H4 (cell line): ENCODE measurements at places on chromosomes 2 and 18. TPM values are rescaled to one million over a fixed set of nuclear protein-coding genes. Genes with fewer than 3 reads are reported as not detected.

Gene ZRANB3
- total RNA-seq, result 13.2 and 13.6 TPM in 2 replicates

Gene ACMSD
- not detected in 2 replicates for total RNA-seq

DNA sequence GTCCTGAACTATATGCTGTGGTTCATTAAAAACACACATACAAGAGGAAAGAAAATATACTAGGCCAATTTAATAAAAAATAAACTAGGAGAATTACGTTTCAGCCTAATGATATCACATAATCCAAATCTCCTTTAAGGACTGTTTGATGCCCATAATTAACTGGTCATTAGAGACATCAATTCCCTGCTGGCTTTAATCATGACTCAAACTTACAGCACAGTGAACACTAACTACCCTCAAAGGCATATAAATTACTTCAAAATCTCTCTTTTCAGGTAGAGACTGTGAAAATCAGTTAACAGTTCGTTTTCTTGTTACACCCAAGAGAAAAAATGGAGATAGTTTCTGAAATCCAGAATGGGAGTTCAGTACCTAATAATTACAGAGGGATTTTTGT lies 567.4 kb downstream of the CBLN2 start:
- no peak for DNase-seq

DNA sequence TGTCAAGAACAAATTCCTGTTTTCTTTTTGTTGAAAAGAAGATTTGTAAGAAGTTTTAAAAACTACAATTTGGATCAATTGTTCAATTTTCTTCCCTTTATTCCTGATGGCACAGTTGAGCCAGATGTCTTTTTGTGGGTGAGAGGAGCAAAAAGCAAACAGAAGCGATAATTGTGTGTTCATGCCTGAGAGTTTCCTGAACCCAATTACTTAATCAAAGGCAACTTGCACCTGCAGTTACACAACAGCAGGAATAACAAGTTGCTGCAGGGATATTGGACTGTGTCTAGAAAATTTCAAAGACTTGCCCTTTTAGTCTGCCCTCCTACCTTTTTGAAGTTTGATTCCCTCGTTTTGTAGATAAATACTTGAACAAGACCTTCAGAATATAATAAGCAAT lies 383.6 kb downstream of the DSEL start:
- no peak for DNase-seq

DNA sequence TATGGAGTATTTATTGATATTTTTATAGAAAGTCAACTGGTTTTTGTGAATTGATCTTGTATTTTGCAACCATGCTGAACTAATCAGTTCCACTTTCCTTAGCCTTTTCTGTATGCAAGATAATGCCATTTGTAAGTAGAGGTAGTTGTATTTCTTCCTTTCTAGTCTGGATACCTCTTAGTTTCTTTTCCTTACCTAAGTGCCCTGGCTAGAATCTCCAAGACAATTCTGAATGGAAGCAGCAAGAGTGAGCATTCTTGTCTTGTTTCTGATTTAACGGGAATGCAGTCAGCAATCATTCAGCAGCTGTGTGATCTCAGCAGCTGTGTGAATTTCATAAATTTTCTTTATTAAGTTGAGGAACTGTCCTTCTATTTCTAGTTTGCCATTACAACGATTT lies 73.4 kb downstream of the NRXN1 start:
- no peak for DNase-seq
